ENCODE measurements at places on chromosomes 11 and 22. TPM values are rescaled to one million over a fixed set of nuclear protein-coding genes. Genes with fewer than 3 reads are reported as not detected.

Gene CHRDL2
- total RNA-seq, result not detected

Gene MS4A12
- total RNA-seq, result not detected

Gene RBMXL2
- total RNA-seq, result not detected

Gene DEFB131B
- total RNA-seq, result not detected

Gene NXPE4
- total RNA-seq, result not detected

Gene NFAM1
- total RNA-seq, result under 0.01 TPM

Gene SAA1
- not detected for total RNA-seq

Gene IGSF22
- total RNA-seq, result not detected

Data from aortic smooth muscle cell (primary cell).